ENCODE measurements at places on chromosomes 5 and 9. TPM values are rescaled to one million over a fixed set of nuclear protein-coding genes. Genes with fewer than 3 reads are reported as not detected.

DNA sequence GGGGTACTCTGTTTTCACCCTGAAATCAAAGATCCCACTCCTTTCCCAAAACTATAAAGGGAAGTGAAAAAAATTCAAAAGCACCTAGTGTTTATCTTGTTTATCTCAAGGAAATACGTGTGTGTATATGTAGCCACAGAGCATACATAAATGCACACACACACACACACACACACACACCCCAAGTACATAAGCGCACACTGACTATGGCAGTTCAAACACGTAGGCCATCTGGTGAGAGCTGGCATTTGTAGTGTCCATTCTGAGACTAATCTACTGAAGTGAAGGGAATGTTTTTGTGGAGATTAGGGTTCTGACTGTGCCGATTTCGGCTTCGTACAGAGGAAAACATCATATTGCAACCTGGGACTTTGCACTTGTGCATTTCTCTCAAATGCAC, 451.7 kb downstream of the BNC2 start:
- DNase-seq, result no peak

- no peak for DNase-seq
Measured at GRCh38 chr9:92938025-92938424, 9.3 kb upstream of the FGD3 start.

Gene FCHO2
- 20.7 TPM for total RNA-seq

- DNase-seq, result no peak
Measured at GRCh38 chr9:38082446-38083287, 13.6 kb upstream of the SHB start.
